ENCODE measurements at places on chromosomes 4 and X.
A peak's percentile ranks its signal among the peaks of the same experiment; 100 is the strongest.

GRCh38 chr4:1061760-1062159 lies 50.3 kb downstream of the FGFRL1 start:
- no peak for DNase-seq

DNA sequence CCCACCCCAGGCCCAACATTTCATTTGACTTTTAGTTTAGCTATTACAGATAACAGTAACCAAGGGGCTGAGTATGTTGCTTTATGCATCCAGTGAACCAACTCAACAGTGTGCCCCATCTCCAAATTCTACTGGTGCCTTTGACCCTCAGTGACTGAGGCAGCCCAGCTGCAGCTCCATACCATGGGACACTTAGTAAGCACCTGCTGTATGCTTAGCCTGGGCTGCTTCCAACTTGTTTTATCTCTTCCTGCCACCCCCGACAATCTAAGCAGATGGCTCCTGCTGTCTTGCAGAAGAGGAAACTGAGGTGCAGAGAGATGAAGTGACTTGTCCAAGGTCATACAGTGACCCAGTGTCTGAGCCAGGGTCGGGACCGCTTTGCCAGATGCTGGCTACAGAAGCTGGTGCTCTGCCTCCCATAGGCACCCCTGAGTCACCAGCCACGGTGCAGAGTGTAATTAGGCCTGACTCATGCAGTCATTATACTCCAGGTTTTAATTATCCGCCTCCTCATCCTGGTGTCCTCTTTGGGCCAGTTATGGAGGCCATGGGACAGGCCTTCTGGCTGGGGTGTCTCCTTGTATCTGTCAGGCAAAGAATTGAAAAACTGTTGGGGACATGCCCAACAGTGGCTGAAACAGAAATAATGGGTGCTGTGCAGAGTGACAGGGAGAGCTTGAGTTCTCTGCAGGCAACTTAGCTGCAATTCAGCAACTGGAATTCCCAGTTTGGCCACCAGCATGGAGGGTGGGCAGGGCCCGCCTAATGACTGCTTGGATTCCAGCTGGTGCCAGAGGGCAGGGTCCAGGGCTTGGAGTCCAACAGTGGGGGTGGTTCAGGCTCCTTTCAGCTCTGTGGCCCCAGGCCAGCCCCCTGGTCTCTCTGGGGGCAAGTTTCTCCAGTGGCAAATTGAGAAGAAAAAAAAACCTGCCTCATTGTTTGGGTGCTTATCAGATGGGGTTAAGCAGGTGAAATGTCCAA lies 8.2 kb upstream of the GPR78 start:
- DNase-seq: no peak

GRCh38 chr4:3523628-3524221 lies 8.5 kb downstream of the LRPAP1 start:
- no peak for DNase-seq

DNA sequence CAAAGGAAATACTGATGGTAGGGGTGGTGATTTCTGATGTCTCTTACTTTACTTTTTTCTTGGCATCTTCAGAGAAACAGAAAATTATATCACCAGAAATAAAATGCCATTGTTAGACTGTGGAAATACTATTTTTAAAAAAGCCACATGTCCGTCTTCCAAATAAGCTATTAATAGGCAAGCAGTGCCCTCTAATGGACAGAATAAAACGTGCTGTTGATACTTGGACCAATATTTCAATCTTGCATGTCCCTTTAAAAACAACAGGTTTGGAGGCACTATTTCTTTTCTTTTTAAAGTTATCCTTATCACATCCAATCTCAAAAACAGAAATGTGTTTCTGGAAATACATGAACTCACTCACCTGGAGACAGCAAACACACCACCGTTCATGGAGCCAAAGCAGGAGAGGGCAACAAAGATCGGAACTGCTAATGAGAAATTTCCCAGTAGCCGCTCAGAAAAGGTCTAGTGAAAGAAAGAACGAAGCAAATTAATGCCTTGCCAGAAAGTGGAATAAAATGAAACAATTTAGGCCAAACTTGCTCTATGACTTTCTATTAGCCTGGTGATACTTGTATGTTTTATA lies 59.2 kb downstream of the SLC7A11 start:
- DNase-seq: peak; percentile 72

DNA sequence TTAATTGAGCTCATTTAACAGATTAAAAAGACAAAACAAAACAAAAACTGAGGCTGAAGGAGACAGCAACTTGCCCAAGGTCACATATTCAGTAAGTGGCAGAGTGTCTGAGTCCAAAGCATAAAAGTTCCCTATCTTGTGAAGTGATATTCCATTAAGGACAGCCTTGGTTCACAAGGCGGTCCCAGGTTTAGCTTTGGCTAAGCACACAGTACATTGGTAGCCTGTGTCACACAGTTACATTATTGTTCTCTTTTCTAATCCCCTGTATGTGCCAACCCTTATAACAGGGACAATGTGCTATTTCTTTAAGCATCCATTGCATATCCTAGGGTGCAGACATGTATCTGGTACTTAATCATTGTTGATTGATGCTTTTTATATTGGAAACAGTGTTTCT lies 139.9 kb downstream of the NPNT start:
- DNase-seq: no peak

All from suppressor macrophage treated with lipopolysaccharide for 1 hour (primary cell).